Renal cortical epithelial cell (primary cell): ENCODE measurements at places on chromosomes 3 and 15.

DNA sequence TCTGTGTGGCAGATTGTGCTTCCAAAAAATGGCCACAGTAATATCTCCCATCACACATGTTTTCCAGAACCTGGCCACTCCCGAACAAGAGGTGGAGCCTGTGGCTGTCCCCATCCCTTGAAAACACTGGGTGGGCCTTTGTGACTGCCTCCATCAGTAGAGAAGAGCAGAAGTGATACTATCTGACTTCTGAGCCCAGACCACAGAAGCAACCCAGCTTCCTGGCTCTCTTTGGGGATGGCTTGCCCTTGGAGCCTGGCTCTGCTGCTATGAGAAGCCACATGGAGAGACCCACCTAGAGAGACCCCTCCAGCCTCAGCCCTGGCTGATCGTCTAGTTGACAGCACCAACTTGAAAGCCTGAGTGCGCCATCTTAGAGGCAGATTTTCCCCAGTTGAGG is 39.8 kb upstream of the CMTM8 start:
- DNase-seq = no peak

- peak; percentile 15 for DNase-seq
Observed at GRCh38 chr3:44396200-44397171, 57.9 kb downstream of the TCAIM start.

GRCh38 chr3:188734395-188734794 is 437.4 kb upstream of the TPRG1 start:
- DNase-seq = peak; percentile 30

DNA sequence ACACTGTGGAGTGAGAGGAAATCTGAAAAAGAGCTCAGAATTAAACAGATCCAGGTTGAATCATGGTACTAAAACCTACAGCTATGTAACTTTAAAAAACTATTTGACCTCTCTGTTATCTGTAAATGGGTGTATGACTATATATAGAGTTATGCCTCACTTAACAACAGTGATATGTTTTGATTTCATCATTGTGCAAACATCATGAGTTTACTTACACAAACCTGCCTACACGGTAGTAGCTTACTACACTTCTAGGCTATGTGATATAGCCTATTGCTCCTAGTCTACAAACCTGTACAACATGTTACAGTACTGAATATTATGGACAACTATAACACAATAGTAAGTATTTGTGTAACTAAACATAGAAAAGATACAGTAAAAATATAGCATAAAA is 191.6 kb upstream of the MEIS2 start:
- DNase-seq = no peak

- DNase-seq = peak; percentile 62
Observed at GRCh38 chr3:114408736-114409670, 115.2 kb downstream of the TIGIT start.

- DNase-seq = no peak
Observed at GRCh38 chr15:99042892-99043291, 35.3 kb upstream of the PGPEP1L start.

DNA sequence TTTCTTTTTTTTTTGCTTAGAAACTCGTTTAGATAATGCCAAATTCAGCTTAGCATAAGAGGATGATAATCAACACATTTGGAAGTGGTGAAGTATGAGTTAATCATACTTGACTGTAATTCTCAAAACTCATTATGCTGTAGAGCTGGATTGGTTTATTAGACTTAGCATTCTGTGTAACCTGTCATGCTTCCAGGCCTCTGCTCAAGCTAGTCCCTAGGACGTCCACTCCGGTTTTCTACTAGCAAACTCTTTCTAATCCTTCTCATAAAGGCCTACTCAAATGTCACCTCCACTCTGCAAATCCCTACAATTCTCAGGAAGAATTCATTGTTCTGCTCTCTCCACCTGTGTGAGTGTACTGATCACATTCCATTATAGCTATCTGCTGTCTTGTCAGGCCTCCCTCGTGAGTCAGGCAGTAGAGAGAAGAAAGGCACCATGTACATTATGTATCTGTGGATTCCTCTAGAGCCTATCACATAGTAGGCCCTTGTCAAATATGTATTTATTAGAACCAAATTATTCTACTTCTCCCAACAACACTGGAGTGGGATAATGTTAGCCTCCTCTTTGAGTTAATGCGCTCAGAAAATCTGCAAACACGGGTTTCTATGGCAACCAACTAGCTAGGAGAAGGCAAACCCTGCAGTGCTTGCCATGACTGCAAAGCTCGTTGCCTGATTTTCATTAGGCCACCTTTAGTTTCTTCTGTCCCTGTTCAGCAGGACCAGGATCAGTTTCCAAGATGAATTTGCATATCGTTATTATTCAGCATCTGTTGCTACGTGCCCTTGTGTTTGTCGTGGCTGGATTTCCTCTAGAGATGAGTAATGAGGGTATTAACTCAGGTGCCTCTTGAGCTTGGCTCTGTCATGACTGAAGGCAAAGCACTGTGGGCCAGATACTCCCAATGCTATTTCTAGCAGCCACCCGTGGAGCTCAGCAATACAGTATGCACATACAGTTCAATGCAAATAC is 30.7 kb downstream of the ATP13A5 start:
- DNase-seq = peak; percentile 0

DNA sequence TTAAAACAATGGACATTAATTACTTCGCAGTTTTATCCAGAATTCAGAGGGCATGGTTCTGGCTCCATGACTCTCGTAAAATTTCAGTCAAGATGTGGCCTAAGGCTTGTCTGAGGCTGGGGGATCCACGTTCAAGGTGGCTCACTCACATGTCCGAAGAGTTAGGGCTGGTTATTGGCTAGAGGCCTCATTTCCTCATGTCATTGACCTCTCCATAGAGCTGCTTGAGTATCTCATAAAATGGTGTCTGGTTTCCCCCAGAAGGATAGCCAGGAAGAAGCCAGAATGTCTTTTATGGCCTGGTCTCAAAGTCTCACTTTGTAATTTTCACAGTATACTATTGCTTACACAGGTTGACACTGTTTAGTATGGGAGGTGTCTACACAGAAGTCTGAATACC is 67.3 kb upstream of the DCBLD2 start:
- DNase-seq = no peak

- DNase-seq = no peak
Observed at GRCh38 chr3:195900436-195901355, 7.7 kb downstream of the TNK2 start.

DNA sequence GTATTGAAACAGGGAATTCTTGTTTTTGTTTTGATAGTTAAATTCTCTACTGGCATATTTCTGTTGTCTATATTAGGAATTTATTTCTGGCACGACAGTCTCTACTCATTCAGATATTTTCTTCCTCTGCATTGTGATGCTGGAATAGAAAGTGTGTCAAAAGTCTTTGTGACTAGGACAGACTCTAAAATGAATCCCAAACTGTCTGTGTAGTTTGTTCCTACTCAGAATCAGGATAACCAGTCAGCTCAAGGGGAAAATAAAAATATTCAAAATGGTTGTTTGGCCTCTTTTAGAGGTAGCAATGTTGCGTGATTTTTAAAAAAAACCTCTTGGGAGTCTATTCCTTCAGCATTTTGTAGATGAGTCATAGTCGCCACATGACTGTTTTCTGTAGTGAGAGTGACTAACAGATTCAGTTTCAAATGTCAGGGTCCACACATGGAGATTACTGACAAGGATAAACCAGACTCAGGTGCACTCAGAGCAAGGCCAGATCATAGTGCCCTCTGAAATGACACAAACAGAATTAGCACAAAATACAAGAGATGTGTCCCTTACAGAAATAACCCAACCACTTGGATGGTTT is 13.1 kb downstream of the SLC7A14 start:
- DNase-seq = peak; percentile 86

GRCh38 chr3:143652118-143652517 is 196.2 kb downstream of the SLC9A9 start:
- no peak for DNase-seq

GRCh38 chr3:71051893-71052687 is 531.4 kb downstream of the FOXP1 start:
- DNase-seq = no peak

DNA sequence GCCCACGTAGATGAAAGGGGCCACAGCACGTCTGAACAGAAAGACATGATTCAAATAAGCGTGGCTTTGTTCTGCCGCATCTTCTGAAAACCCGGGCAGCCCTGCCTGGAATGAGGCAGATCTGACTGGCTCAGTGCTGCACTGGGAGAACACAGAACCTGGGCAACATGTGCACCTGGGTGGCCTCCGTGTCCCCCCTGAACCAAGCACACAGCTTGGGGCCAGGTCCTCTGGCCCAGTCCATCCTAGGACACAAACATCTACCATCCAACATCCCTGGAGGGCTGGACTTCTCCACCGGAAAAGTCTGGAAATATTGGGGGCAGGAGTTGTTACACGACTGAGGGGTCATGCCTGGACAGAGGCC is 119.4 kb downstream of the ADAMTS17 start:
- DNase-seq = no peak

DNA sequence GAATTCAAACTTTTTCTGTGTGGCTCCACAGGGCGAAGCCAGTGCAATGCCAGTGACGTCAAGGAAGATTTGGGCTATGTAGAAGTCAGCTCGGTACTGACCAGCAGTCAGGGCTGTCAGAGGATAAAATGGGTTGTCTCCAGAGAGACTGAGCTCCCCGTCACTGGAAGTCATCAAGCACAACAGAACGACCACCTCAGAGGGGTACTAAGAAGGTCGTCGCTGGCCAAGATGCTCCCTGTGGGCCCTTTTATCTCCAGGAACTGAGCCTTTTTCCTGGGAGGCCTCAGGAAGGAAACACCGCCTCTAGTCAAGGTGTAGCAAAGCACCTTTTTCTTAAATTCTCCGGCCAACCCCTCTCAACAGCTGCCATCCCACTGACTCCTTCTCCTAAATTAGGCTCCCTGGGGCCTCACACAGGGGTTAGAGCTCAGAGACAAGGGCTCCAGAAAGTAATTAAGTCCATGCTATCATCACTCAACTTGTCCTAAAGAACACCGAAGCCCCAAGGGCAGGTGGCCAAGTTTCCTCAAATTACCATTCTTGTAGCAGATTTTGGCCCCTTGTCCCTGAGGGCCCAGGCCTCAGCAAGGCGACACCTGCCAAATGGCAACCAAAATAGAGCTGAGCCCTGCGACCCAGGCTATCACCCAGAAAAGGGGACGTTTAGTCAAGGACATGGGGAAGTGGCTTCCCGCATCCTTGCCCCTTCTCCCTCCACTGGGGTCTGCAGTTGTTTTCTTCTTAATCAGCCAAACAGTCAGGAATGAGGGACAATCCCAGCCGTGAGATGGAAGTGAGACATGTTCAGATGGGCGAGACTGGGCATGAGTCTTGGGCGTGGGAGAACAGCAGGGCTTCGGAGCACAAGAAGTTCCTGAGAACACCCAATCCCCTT is 48.0 kb downstream of the SSUH2 start:
- no peak for DNase-seq

- DNase-seq = no peak
Observed at GRCh38 chr3:31226346-31226745, 306.4 kb upstream of the STT3B start.

DNA sequence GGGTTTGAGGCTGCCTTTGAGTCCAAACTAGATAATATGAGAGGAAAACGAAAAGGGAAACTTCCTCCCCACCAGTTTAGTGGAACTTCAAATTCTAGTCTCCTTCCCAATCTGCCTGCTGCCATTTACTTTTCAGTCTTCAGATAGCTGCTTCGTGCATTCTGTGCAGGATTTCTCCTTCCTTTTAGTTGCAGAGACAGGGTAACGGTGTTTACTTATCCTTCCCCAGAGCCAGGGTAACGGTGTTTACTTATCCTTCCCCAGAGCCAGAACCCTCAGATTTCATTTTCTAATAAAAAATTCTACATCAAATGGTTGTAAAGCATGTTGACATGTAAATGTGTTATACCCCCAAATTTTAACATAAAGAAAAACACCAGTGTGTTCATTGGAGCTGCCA is 282.6 kb downstream of the VPS13C start:
- no peak for DNase-seq

- peak; percentile 18 for DNase-seq
Observed at GRCh38 chr3:25043177-25043576, 384.9 kb upstream of the RARB start.

DNA sequence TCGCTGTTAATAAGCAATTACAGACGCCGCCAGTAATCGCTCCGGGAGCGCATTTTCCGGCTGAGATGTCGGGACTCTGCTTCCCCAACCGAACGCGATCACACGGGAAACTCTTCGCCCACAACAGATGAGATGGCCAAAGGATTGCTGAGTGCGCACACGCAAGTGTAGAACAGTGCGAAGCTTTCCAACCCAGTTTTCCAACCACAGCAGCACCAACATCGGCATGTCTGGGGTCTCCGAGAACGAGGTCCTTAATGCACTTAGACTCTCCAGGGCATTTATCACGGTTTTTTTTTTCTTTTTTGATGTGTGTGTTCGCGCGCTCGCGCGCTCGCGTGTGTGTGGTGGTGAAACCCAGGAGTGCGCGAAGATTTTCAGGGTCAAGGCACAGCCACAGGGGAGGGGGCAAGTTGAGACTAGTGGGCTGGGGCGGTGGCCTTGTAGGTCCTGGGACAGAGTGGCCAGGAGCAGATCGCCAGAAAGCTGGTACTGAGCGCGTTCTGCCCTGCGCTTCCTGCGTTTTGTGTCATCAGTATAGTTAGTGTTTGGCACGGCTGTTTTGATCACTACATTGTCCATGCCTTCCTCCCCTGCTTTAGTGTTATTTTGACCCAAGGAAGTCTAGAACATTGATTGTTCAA is 1.8 kb upstream of the EOMES start:
- no peak for DNase-seq

GRCh38 chr15:77074350-77074749 is 3.4 kb upstream of the TSPAN3 start:
- no peak for DNase-seq

DNA sequence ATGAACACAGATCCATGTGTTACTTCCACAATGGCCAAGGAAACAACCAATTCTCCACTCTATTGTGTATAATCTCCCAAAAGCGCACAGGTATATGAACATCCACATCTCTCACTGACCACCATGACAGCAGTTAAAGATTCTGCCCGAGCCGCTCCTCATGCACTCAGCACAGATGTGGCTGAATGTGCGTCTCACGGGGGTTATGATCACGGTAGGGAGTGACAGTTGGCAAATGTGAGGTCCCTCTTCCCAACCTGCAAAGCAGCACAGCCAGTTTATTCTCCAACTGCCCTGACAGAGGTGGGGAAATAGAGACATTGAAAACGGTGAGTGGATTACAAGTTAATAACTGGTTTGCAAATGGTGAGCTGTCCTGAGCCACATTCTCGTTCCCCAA is 17.6 kb downstream of the FOXP1 start:
- DNase-seq = no peak

DNA sequence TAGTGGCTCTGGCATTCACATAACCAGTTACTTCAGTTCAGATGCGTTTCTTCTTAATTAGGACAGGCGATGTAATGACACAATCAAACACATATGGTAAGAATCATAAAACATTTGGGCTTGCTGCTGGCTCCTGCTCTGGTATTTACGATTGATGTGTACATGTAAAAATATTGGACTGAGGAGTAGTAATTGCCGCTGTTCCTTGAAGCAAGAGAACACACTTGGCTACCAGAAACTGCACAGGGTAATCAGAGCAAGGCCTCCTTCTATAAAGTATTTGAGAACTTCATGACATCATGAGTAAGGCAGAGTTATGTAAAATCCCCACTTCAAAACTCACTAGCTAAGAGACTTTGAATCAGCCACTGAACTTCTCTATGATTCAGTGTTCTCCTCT is 158.1 kb downstream of the SSR3 start:
- no peak for DNase-seq

GRCh38 chr3:192307631-192308030 is 419.7 kb downstream of the FGF12 start:
- DNase-seq = no peak
